ENCODE measurements at places on chromosomes 1 and 21.
A peak's percentile ranks its signal among the peaks of the same experiment; 100 is the strongest.

DNA sequence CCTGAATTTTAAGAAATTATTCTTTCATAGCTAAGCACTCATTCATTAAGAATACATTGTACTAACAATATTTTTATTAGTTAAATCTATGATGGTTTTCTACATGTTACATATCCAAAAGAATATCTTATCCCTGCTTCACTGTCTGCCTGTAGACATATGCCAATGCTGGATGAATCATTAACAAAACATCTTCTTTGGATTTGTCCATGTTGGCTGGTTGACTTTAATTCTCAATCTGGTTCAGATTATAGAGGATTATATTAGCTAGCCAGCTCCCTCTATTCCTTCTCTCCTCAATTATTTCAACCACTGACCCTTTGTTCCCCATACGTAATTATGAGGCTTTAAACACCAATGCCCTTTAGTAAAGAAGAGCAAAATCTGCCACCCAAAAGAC, 138.9 kb upstream of the DMRTA2 start:
- no peak for DNase-seq

DNA sequence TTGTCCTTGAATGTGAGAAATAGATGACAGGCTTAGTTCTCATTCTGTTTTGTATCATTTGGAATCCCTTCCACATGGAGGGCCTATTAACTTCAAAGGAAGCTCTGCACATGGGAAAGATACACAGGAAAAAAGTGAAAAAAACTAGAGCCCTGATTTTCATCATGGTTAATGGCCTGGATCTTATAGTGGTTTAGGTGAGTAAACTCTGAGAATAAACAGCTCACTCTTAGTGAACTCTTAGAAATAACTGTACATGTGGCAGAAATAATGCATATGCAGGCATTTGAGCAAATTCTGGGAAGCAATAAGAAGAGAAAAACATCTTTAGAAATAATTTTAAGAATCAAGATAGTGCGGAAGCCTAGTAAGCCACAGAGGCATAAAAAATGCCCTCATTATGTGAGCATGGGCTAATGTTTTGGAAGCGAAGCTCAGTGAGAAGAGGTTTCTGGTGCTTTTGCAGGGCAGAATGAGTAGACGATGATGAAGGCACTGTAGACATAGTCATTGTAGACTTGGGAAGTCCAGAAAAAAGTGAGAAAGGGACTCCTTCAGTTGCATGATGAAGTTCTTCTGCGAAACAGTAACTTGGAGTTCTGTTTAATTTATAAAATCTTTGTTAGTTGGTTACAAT, 279.9 kb downstream of the DNM3 start:
- no peak for DNase-seq

DNA sequence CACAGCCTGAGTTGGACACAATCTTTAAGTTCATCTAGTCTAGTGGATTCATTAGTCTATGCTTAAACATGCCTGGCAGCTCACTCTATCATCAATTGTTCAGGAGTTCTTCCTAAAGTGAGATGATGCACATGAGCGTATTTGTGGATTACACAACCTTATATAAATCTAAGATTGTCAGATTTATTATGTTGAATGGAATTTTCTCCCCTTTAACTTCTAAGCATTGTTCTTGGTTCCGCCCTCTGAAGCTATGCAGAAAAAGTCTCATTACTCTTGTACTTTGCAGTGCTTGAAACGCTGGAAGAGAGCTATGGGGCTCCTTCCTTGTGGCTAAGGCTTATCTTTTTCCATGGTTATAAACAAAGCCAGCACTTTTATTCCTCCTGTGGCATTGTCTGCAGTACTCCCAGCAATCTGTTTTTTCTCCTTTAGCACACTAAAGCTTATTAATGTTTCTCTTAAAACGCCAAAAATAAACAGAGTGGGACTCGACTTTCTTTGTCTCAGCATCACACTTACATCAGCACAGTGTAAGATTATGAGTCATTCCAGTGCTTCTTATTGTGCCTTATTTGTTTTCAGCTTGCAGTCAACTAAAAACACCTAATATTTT, 316.8 kb upstream of the CAMK1G start:
- no peak for DNase-seq

GRCh38 chr1:234756066-234756774, 146.2 kb upstream of the IRF2BP2 start:
- no peak for DNase-seq

- no peak for DNase-seq
Observed at GRCh38 chr1:231163830-231164427, 2.1 kb downstream of the TRIM67 start.

DNA sequence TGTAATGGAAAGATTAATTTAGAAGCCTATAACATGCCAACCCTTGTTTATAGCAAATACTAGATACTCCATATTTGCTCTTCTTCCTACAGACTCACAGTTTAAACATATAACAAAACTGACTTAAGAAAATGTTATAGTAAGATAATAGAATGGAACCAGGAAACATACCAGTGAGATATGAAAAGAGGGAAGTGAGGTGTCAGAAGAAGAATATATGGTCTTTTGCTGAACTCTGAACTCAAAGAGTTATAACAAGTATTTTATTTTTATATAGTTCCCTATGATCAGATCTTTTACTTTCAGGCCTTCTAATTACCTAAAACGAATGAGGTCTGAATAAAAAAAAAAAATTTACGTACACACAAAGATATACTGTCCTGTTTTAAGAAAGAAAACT, 20.9 kb downstream of the TMED5 start:
- DNase-seq: no peak

- DNase-seq: no peak
Observed at GRCh38 chr1:183544598-183545297, 45.5 kb downstream of the NCF2 start.

DNA sequence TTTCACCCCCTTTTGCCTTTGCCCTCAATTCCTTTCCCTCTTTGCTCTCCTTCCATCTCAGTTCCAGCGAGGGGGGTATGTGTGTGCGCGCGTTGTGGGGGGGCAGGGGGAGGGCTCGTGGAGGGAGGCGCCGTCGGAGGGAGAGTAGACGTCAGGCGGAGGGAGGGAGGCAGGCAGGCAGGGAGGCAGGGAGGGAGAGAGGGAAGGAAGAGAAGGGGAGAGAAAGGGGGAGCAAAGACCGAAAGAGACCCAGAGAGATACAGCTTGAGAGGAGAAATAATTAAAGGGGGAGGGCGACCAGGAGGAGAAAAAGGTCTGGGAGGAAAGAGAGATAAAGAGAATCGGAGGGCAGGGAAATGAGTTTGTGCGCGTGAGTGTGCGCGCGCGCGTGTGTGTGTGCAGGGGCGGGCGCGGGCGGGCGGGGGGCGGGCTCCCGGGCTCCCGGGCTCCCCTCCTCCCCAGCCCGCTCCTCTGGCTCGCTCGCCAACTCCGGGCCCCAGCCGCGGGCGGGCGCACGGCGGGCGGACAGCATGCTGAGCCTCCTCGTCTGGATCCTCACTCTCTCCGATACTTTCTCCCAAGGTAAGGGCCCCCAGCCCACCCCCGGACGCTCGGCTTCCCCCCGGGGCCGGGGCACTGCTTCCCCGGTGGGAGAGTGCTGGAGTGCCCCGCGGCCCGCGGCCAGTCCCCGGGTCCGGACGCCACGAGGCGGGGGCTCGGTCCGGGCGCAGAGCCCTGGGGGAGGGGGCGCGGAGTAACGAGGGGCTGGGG, at the start of gene KIRREL1:
TSS of gene KIRREL1 (plus strand) at position 499 of the 771 bp plus-strand sequence. CDS start at position 531, 32 bp downstream.
- no peak for DNase-seq

DNA sequence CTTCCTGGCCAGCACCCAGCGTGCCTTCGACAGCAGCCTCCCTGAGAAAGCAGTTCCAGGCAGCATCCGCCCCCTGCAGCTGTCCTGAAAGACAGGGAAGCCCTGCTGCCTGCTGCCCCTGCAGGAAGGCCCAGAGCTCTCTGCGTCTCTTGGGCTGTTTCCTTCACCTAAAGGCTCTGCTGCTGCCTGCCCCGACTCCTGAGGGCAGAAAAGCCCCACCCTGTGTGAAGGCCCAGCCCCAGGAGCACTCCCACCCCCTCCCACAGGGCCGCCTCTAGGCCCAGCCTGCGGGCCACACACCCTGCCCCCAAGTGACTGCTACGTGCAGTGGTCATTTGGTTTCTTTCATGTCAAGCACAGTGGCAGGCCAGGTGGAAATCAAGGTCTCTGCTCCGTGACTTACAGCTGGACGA, 12.4 kb downstream of the RIPK4 start:
- DNase-seq: no peak

GRCh38 chr1:200897259-200897658, 2.6 kb downstream of the INAVA start:
- DNase-seq: no peak

- DNase-seq: no peak
Observed at GRCh38 chr1:59230622-59231021, 66.3 kb upstream of the FGGY start.

DNA sequence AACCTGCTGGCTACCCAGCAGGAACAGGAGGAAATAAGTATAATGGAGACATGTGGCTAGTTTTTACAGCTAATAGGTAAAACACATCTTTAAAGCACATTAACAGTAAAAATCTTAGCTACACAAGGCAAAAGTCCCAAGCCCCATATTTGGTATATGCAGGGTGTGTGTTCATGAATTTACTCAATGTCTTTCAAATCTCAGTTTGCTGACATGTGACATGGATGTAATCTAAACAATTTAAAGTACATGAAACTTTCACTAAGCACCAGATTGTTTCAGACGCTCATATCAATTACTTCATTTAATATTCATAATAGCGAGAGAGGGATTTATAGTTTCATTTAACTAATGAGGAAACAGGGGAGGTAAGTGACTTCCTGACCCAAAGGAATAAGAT, 3.9 kb downstream of the TACSTD2 start:
- no peak for DNase-seq

GRCh38 chr1:205091043-205091740, 6.9 kb upstream of the TMEM81 start:
- no peak for DNase-seq

- DNase-seq: no peak
Observed at GRCh38 chr1:76891931-76892622, 24.8 kb downstream of the ST6GALNAC5 start.

- DNase-seq: no peak
Observed at GRCh38 chr1:245133995-245134715, 20.6 kb upstream of the KIF26B start.

- no peak for DNase-seq
Observed at GRCh38 chr1:29236712-29237128, 398 bp downstream of the PTPRU start.

- no peak for DNase-seq
Observed at GRCh38 chr1:58460469-58460868, 86.1 kb downstream of the OMA1 start.

DNA sequence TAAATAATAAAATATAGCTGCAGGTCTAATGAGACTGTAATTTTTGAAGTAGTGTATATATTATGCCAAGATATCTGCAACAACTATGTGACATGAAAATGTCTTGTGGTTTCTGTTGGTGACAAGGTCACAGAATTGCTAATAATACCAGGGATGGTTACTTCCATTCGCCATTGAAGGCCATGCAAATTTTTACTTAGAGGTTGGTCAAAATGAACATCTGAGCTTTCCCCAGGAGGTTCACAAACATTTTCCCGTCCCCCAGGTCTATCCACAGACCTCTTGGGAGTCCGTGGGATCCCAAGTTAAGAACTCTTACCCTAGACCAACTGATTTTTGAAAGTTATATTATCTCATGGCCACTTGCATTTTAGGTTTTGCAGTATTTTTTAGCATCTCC, 62.7 kb downstream of the BCL9 start:
- DNase-seq: no peak

GRCh38 chr1:151619489-151620093, 7.7 kb downstream of the SNX27 start:
- DNase-seq: no peak

- no peak for DNase-seq
Observed at GRCh38 chr1:24888061-24888970, 41.8 kb downstream of the RUNX3 start.

DNA sequence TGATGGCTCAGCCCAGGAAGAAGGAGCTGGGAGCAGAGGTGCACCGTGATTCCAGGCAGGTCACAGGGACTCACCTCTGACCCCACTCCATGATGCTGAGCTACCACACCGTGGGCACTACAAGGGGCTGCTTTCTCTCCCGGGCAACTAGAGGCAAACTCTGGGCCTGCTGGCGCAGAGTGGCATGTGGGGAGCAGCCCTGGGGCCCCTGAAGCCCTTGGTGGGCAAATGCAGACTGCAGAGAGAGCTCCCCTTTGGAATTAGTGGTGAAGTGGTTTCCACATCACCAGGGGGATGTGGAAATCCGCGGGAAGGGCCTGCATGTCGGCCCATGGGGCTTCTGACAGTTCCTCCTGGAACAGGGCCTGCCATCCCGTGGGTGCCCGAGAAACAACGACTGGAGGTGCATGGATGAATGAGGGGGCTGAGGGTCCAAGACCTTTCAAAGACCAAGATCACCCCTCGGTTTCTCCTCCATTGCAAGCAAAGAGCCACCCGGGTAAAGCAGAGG, 11.8 kb upstream of the MMEL1 start:
- DNase-seq: no peak

GRCh38 chr1:47650205-47650604, 212.4 kb downstream of the FOXD2 start:
- DNase-seq: peak; percentile 72

- DNase-seq: no peak
Observed at GRCh38 chr1:240936911-240937668, 325.1 kb upstream of the GREM2 start.

- DNase-seq: no peak
Observed at GRCh38 chr1:84574936-84575335, 696 bp upstream of the CTBS start.

DNA sequence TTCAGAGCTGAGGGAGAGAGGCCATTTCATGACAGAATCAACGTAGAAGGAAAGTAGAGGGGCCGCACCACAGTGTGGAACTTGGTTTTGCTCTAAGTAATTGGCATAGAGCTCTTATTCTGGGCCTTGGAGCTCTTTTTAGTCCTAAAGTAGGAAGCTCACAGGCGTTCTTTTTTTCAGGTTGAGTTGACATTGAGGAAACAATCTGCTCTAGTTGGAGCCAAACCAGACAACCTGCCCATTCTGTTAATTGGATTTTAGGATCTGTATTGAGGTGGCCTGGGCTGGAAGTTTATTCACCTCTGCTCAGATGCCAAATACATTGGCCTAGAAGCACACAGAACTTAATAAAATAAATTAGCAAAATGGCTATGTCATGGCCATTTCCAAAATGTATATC, 1093.9 kb downstream of the ADGRL2 start:
- no peak for DNase-seq

GRCh38 chr1:40049725-40050124, 9.2 kb downstream of the CAP1 start:
- no peak for DNase-seq

GRCh38 chr1:69947837-69948236, 257.5 kb downstream of the LRRC40 start:
- no peak for DNase-seq

GRCh38 chr1:199727682-199728081, 299.8 kb upstream of the NR5A2 start:
- DNase-seq: no peak

- DNase-seq: no peak
Observed at GRCh38 chr21:45224189-45224938, 63.3 kb downstream of the POFUT2 start.

DNA sequence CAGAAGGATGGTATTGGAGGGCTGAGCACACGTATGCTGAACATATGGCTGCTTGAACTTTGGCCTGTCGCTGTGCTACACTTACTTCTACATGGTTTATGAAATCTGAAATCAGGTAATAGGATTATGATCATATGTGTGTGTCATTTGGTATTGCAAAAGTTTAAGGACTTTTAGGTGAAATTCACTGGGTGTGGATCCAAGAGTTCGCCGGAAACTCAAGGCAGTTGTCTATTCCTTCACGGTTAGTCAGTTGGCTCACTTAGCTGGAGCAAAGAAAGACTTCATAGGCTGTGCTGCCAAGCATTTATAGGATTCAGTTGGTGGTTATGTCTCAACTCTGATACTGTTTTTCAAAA, 927 bp downstream of the UAP1 start:
- peak; percentile 62 for DNase-seq

- DNase-seq: no peak
Observed at GRCh38 chr1:160708118-160708517, 3.5 kb downstream of the CD48 start.
